ENCODE measurements at places on chromosomes 13 and 19.
A peak's percentile ranks its signal among the peaks of the same experiment; 100 is the strongest.

DNA sequence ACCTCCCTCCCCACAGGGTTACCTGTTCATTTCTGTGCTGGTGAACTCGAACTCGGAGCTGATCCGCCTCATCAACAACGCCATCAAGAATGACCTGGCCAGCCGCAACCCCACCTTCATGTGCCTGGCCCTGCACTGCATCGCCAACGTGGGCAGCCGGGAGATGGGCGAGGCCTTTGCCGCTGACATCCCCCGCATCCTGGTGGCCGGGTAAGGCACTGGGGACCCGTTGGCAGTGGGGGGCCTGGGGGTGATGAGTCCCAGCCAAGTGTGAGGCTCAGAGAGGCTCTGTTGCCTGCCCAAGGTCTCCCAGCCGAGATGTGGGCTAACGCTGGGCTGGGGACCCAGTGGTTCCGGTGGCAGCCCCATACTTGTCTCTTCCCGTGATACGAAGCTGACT, 15.7 kb downstream of the AP2A1 start:
- DNase-seq, result no peak

DNA sequence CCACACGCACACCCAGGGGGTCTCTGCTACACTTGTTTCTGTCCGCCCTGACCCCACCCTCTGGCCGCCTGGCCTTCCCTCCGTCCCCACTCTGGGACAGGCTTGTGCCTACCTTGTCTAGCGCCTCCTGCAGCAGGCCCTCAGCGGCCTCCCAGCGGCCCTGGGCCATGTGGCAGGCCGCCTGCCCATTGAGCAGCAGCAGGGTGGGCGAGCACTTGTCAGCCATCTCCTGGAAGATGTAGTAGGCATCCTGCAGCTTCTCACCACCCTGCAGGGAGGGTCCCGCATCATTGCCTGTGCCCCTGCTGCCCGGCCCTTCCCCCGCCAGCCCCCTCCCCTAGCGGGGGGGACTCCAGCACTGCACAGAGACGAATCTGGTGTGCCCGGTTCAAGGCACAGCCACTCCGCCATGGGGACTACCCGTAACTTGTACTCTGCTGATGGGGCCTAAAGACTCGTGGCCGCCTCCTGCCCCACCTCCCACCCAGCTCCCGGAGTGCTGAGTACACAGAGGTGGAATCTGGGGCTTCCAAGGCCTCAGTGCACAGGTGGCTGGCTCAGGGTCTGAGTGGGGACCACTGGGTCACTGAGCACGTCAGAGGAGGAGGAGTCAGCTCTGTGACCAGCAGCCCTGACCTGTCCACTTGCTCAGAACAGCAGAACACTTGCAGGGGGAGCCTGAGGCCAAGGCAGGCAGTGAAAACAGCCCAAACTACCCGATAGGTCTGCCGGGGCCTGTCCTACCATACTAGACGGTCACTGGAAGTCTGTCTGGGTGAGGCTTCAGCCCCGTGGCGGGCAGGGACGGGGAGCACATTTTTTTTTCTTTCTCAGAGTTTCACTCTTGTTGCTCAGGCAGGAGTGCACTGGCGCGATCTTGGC, 7.4 kb upstream of the CERS1 start:
- DNase-seq, result no peak

- no peak for DNase-seq
These were observed 450.7 kb downstream of the FGF14 start for GRCh38 chr13:101951114-101951513.

GRCh38 chr13:112074139-112074865, 7.4 kb downstream of the SOX1 start:
- no peak for DNase-seq

- DNase-seq, result peak; percentile 85
These were observed 43.1 kb downstream of the TMEM255B start for GRCh38 chr13:113802090-113802531.

DNA sequence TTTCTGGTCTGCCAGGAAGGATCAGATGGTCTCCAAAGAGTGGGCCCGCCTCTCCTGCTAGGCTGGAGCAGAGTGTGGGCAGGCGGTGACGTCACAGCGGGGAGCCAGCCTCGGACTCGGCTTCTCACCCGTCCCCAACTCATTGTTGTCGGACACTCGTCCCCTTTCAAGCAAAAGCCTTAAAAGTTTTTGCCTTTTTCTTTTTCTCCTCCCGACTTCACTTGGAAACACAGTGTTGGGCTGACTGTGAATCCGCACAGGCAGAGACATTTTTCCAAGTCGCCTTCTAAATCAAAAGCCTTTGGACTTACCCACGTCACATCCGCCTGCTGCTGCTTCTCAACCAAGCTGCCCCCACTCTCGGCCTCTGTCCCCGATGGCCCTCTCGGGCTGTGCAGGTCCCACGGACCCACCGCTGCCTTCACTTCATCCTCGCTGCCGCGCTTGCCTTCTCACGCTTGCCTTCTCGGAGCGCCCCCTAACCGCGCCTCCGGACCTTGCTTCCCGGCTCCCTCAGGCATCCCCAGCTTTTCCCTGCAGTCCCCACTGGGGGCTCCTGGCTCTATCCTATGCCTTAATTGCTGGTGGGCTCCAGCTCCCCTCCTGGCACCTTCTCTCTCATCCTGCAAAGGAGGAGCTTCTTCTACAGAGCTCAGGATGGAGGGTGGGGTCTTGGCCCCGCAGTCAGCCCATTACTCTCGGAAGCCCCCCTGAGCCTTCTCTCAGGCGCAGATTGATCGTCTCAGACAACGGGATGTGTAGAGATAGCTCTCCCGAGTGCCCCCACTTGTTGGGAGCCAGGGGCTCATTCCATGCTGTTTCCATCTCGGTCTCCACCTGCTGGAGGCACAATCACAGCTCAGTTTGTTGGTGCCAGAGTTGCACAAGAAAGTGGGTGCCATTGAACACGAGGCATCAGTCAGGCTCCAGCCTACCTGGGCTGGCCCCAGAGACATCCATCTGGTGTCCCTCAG, 3.9 kb upstream of the ZNF135 start:
- DNase-seq, result peak; percentile 47

DNA sequence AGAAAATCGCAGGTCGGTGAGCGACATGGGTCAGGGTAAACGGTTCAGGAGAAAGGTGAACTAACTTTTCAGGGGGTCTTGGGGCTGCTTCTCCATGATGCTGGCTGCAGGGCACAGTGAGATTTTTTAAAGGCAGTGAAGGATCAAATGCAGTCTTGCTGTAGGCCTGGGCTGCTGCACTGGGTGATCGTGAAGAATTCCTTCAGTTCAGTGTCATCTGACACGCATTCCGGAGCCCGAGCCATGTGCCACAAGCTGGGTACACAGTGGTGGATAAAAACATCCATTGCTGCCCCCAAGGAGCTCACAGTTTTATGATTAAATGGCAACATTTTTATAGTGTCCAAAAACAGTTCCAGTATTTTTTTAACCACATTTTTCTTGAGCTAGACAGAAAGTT, 56.3 kb upstream of the GPR12 start:
- DNase-seq, result no peak

GRCh38 chr13:45584816-45585215, 30.7 kb downstream of the ERICH6B start:
- peak; percentile 6 for DNase-seq

- no peak for DNase-seq
These were observed 25.1 kb downstream of the CEACAM4 start for GRCh38 chr19:41601771-41602170.

GRCh38 chr13:34152409-34152808, 334.5 kb downstream of the RFC3 start:
- DNase-seq, result no peak

GRCh38 chr13:101639711-101640110, 187.2 kb downstream of the ITGBL1 start:
- DNase-seq, result no peak

GRCh38 chr13:77533875-77534788, 1.4 kb upstream of the SCEL start:
- no peak for DNase-seq

DNA sequence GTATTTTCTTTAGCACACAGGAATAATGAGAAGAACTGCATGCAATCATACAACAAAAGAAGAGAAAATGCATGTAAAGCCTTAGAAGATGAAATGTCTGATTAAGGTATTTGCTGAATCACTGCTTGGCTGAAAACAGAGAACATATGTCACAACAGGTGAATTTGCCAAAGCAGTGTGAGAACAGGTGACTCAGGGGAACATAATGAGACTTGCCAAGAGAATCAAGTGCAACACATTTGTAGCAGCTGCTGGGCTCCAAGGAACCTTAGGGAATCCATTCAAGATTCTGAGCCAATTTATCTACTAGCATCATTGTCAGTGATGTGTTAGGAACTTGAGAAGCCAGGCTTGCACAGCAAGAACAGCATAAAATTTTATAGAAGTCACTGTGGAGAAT, 273.1 kb downstream of the PCDH20 start:
- DNase-seq, result no peak

- no peak for DNase-seq
These were observed 41.5 kb downstream of the KLF12 start for GRCh38 chr13:74092711-74093110.

- peak; percentile 60 for DNase-seq
These were observed 8.8 kb upstream of the BBC3 start for GRCh38 chr19:47239610-47240296.

DNA sequence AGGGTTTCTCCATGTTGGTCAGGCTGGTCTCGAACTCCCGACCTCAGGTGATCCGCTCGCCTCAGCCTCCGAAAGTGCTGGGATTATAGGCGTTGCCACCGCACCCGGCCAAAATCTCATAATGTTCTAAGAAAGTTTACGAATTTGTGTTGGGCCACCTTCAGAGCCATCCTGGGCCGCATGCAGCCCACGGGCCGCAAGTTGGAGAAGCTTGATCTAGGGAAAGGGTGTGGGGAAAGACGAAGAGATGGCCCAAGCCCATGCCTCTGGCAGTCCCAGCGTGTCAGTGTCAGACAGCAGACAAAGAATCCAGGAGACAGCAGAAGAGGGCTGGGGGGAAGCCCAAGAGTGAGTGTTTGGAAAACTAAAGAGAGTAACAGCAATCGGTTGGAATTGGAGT, 17.3 kb upstream of the PNMA8C start:
- DNase-seq, result no peak

DNA sequence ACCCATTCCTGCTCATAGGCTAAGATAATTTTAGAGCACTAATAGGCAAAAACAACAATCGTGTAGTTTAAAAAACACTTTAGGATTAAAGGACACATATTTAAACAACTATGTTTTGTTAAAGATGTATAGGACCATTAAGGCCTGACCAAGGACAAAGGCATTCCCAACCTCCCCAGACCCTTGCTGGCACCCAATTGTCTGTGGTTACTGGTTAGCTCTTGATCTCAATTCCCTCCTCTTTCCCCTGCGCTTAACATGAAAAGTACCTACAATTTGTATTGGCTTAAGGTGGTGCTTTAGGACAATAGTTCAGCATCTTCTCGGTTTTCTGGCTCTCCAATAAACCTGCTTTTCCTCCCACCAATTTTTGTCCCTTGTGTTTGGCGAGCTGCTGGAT, 51.0 kb downstream of the TEX26 start:
- no peak for DNase-seq

DNA sequence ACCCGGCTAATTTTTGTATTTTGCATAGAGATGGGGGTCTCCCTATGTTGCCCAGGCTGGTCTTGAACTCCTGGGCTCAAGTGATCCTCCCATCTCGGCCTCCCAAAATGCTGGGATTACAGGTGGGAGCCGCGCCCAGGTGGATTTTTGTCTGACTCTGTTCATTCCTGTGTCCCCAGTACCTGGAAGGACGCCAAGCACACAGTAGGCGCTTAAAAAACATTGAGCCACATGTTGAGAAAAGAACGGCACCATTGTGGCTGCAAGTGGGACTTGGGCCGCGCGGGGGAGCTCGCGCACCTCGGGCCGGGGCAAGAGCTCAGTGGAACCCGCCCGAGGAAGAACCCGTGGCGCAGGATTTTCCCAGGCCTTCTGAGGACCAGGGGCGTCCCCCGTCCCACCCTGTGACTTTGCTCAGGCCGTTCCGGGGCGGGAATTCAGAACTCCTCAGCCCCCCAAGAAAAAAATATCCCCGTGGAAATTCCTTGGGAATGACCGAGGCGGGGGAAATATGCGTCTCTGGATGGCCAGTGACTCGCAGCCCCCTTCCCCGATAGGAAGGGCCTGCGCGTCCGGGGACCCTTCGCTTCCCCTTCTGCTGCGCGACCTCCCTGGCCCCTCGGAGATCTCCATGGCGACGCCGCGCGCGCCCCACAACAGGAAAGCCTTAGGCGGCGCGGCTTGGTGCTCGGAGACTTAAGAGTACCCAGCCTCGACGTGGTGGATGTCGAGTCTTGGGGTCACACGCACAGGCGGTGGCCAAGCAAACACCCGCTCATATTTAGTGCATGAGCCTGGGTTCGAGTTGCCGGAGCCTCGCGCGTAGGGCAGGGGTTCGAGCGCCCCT, 1.4 kb upstream of the ICAM1 start:
- DNase-seq, result peak; percentile 87
